Mesothelial cell of epicardium (in vitro differentiated cells): ENCODE measurements at places on chromosomes 3 and 15.

- DNase-seq = no peak
Measured at GRCh38 chr3:114143817-114144216, 35.0 kb downstream of the DRD3 start.

- no peak for DNase-seq
Measured at GRCh38 chr3:188830893-188831292, 340.9 kb upstream of the TPRG1 start.

GRCh38 chr3:25818335-25818734, 28.4 kb downstream of the OXSM start:
- no peak for DNase-seq

- DNase-seq = no peak
Measured at GRCh38 chr15:61390138-61390537, 161.0 kb upstream of the RORA start.

GRCh38 chr15:40270246-40270995, 12.4 kb downstream of the ANKRD63 start:
- DNase-seq = no peak

DNA sequence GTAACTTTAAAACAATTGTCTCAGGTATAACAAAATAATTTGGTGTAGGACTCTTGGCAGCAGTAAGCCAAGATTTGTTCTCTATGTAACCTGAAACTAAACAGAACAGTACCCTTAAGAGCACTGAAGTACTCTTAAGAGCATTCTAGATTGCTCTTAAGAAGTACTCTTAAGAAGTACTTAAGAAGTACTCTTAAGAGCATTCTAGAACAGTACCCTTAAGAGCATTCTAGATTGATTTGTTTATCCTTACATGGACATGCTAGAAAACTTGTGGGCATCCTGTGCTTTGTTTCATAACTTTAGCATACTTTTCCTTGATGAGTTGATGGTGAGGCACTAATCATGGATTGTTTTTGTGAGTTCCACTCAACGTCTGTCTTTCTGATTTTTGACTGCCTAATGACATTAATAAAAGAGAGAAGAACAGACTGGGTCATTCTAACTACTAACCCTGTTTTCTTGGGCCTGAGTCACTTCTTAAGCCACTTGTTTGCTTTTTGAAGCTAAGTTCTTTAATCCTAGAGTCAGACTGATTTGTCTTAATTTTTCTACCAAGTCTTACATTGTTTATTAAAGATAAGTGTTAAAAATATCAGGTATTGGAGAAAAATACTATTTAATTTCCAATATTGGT, 57.2 kb upstream of the UTS2B start:
- no peak for DNase-seq

GRCh38 chr3:170346481-170347392, 10.8 kb upstream of the SKIL start:
- DNase-seq = no peak

- no peak for DNase-seq
Measured at GRCh38 chr3:59759298-59760031, 709.6 kb upstream of the CFAP20DC start.

DNA sequence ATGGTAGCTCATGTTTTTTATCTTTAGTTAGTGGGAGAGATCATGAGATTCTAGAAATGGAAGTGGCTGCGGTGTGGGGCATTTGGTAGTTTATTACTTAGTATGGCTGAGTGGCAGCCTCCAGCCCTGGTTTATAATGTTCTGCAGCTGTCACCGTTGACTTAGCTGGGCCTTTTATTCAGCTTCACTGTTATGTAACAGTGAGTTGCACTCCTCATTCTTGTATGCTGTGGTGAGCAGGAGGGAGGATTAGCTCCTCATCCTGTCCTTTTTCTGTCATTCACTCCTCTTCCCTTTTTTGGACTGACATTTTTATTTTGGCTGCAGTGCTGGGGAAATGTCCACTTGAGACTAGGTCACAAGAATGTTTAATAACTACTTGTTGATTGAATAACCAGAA, 29.5 kb downstream of the RAD54L2 start:
- DNase-seq = no peak

DNA sequence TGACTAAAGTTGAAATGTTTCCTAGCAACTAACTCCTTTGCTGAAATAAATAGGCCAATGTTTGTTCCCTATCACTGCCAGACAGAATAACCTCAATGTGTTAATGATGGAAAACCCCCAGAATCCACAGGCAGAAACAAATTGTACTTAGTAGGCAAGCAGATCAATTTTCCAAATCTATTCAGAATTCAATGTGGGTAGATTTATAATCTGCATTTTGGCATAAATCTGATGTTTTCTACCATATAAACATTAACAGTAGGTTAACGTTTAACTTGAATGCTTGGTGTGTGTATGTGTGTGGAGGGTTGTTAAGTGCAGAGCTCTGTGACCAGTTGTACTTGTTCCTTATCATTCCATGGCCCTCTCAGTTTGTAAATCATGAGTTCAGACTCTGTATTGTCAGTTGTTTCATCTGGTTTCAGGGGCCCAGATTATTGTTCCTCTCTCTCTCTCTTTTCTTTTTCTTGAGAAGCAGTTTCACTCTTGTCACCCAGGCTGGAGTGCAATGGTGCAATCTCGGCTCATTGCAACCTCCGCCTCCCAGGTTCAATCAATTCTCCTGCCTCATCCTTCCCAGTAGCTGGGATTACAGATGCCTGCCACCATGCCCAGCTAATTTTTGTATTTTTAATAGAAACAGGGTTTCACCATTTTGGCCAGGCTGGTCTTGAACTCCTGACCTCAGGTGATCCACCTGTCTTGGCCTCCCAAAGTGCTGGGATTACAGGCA, 32.8 kb downstream of the PLSCR1 start:
- DNase-seq = no peak

GRCh38 chr15:66641485-66642315, 60.3 kb upstream of the SMAD6 start:
- no peak for DNase-seq

- no peak for DNase-seq
Measured at GRCh38 chr3:50192689-50193141, 1.3 kb downstream of the GNAT1 start.

DNA sequence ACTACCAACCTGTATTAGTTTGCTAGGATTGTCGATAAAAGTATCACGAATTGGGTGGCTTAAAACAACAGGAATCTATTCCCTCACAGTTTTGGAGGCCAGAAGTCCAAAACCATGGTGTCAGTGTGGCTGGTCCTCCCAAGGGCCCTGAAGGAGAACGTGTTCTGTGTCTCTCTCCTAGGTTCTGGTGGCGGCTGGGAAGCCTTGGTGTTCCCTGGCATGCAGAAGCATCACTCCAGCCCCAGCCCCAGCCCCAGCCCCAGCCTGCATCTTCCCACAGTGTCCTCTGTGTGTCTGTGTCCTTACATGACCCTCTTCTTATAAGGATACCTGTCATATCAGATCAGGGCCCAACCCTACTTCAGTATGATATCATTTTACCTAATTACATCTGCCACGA, 272.5 kb upstream of the LYSMD4 start:
- DNase-seq = no peak

DNA sequence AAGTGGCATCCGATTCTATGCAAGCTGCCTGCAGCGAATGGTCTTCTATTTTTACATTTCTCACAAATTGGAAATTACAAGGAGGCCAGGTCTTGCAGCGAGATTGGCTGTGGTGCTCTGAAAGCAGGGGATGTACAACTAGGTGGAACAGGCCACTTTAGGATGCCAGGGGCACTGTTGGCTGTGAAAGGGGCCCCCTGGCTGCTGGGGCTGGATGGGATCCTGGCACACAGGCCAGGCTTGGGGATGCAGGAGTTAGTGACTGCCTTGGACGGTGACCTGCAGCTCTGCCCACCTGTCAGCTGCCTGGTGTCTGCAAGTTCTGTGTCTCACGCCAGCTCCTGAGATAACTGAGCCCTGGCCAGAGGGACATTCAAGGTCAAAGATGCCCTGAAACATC, 4.6 kb downstream of the SLC6A1 start:
- DNase-seq = no peak

- no peak for DNase-seq
Measured at GRCh38 chr3:143166376-143166775, 46.8 kb downstream of the CHST2 start.

- DNase-seq = no peak
Measured at GRCh38 chr3:96083610-96084009, 730.8 kb upstream of the EPHA6 start.

GRCh38 chr3:189849262-189849661, 218.1 kb downstream of the TP63 start:
- no peak for DNase-seq

- DNase-seq = peak; percentile 54
Measured at GRCh38 chr15:76345880-76346668, 9.5 kb downstream of the ISL2 start.
